ENCODE measurements at places on chromosomes 6 and 20. TPM values are rescaled to one million over a fixed set of nuclear protein-coding genes. Genes with fewer than 3 reads are reported as not detected.

FBXO9 gene
- 78.8 TPM for total RNA-seq

- no peak for DNase-seq
These were observed 700.9 kb upstream of the SLC35B3 start for GRCh38 chr6:9136141-9136822.

GRCh38 chr6:134295953-134296553 lies 21.9 kb downstream of the SGK1 start:
- DNase-seq, result no peak

- DNase-seq, result no peak
These were observed 34.1 kb upstream of the EZR start for GRCh38 chr6:158853072-158853879.

DNA sequence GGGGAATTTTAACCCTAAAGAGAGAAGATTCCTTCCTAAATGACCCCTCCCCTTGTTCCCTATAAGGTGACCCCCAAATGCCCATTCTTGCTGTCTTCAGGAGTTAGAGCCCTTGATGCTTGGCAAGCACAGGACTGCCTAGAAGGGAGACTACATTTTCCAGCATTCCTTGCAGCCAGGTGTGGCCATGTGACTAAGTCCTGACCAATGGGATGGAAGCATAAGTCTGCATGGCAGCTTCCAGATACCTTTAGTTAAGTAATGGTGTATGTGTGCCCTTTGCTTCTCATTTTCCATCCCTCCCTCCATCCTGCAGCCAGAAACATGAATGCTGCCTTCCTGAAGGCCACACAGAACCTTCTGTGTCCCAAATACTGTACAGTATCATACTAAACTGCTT lies 5.5 kb downstream of the BFSP1 start:
- DNase-seq, result no peak

- no peak for DNase-seq
These were observed 63.2 kb upstream of the ARMH2 start for GRCh38 chr6:24861934-24862333.

DNA sequence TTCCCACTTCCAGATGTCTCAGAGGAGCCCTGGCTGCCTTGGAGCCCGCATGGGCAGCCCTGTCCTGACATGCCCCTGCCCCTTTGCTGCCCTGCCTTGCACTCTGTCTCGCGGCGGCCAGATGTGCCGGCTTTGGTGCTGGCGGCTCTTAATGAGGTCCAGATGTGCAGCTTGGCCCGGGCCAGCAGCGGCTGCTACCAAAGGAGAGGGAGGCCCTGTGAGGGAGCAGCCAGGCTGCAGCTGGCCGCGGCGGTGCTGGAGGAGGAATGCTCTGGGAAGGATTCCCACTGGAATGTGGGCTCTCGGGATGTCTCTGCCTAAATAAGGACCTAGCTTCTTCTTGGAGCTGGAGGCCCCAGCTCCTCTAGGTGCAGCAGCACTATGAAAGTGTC lies 72.4 kb downstream of the FGD2 start:
- peak; percentile 96 for DNase-seq
